AG08395 (cell line): ENCODE measurements at places on chromosomes 5 and 9.

DNA sequence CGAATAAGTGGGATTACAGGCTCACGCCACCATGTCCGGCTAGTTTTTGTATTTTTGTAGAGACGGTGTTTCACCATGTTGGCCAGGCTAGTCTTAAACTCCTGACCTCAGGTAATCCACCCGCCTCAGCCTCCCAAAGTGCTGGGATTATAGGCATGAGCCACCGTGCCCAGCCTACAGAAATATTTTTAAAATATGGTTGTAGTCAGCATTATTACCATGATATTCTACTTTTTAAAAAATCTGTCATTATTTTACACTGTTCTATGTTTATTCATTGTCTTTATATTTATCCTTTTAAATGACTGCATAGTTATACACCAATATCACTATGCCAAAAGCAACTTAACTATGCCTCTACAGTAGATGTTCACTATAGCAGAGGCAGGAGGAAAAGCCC is 41.6 kb upstream of the SLC30A5 start:
- DNase-seq: no peak

GRCh38 chr5:146669656-146670055 is 153.7 kb upstream of the GPR151 start:
- DNase-seq: no peak

GRCh38 chr5:81552852-81553566 is 159.1 kb upstream of the ACOT12 start:
- DNase-seq: no peak

DNA sequence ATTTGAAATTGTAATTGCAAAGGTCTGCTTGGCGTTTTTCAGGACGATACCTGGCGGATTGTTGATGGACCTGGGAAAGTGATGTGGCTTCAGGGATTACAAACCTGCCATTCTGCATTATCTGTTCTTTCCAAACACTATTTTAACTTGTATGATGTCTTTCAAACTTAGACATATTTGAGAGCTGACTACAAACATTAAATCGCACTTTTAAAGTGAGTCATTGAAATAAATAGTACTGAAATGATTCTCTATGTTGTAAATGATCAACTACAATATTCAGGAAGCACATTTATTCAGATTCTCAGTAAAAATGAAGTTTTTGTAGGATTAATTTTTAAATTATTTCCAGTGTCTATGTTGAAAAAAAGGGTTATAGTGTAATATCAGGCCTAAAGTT is 32.3 kb upstream of the TMEM171 start:
- DNase-seq: no peak

DNA sequence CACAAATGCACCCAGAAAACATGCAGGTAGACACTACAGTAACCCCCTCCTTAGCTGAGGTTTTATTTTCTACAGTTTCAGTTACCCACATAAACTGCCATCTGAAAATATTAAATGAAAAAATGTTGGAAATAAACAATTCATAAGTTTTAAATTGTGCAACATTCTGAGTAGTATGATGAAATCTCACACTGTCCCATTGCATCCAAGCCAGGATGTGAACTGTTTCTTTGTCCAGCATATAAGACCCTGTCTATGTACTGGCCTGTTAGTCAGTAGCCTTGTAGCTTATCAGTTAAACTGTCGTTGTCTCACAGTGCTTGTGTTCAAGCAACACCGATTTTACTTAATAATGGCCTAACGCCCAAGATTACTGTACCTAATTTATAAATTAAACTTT is 630.5 kb downstream of the ANXA1 start:
- DNase-seq: no peak

DNA sequence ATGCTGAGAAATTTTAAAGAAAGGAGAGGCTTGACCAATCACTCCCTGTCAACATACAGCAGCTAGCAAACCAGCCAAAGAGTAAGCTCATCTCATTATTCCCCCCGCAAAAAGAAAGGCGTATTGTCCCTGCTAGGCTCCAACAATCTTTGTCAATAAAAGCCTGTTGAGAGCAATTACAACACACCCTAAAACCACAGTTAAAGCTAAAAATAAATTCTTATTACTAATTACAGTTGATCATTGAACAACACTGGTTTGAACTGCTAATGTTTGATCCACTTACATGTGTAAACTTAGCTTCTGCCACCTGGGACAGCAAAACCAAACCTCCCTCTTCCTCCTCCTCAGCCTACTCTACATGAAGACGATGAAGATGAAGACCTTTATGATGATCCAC is 151.2 kb downstream of the TSSK1B start:
- no peak for DNase-seq

GRCh38 chr5:103886826-103887225 is 324.2 kb upstream of the NUDT12 start:
- DNase-seq: no peak

- DNase-seq: no peak
Observed at GRCh38 chr9:137479892-137480685, 21.0 kb upstream of the NSMF start.

DNA sequence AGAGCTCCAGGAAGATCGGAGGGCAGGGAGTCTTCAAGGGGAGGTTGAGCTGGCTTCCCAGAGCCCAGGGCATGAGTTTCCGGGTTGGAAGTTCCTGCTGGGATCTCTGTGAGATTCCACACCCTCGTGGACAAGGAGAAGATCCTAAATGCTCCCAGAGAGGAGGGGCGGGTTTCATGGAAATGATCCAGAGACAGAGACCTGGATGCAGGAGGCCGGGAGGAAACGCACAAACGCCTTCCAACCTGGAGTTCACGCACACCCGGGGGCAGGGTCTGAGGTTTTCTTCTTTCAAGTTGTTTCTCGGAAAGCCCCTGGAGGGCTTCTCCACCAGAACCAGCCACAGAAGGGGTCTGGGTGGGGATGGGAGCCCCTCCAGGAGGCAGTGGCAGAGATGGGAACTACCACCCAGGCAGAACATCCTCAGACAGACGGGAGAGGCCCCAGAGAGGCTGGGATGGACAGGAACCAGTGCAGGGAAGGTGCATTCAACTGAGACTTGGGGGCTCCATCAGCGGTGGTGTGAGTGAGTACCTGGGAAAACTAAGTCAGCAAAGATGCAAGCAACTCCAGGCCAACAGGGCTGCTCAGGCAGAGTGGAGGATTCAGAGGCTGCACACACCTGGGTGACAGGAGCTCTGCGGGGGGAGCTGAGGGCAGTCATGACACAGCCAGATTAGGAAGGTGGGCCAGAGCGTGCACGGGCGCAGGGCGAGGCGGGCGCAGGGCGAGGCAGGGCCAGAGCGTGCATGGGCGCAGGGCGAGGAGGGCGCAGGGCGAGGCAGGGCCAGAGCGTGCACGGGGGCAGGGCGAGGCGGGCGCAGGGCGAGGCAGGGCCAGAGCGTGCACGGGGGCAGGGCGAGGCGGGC is 52.1 kb upstream of the EXOC3 start:
- no peak for DNase-seq

- no peak for DNase-seq
Observed at GRCh38 chr9:84891924-84892323, 222.4 kb downstream of the NTRK2 start.

GRCh38 chr9:85117831-85118230 is 448.3 kb downstream of the NTRK2 start:
- DNase-seq: no peak

DNA sequence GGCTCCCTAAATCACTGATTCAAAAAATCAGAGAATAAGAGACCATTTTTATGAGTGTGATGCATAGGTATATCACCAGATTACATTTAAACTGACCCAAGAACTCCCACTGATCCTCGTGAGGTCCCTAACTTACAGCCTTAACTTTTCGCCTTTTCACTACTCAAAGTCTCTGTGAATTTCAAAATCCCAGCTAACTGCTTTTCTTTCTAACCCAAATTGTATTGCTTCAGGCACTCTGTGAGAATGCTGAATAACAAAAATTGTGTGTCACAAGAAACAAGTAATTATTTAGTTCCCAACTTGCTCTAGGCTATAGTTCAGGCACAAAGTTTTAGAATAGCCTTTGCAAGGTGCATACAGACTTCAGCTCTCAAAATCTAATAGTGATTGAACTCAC is 368.6 kb downstream of the CHSY3 start:
- no peak for DNase-seq

DNA sequence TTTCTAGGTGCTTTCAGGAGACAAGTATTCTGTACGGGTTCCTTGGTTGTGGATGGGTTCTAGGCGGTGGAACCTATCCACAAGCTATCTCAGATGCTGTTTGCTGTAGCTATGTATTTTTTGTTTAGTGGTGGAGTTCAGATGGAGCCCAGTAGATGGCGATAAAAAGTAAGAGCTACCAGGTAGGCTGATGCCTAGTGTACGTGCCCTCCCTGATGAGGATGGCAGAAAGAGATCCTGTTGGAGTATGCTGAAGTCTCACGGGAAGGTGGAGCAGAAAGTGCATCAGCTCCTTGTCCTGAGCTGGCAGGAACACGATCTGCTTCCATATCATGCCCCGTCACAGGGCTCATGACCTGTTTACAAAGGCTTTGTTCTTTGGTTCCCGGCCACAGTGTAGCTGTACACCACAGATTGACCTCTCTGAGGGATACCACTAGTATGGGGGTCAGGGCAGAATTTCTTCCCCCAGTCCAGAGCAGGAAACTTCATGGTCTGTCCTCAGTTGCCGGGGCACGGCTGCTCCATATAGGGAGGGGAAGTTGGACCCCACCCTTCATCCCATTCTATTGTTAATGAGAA is 12.6 kb upstream of the UGT3A2 start:
- peak; percentile 74 for DNase-seq

DNA sequence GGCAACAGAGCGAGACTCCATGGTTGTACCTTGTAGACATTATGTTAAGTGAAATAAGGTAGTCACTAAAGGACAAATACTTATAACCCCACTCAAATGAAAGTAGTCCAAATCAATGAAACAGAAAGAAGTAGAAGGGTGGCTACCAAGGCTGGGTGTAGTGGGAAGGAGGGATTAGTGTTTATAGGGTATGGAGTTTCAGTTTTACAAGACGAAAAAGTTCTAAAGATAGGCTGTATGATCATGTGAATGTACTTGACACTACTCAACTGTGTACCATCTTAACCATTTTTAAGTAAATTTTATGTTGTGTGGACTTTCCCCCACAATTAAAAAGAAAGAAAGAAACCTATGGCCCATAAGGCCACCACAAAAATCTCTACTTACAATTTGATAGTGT is 32.2 kb downstream of the ALDH7A1 start:
- no peak for DNase-seq

DNA sequence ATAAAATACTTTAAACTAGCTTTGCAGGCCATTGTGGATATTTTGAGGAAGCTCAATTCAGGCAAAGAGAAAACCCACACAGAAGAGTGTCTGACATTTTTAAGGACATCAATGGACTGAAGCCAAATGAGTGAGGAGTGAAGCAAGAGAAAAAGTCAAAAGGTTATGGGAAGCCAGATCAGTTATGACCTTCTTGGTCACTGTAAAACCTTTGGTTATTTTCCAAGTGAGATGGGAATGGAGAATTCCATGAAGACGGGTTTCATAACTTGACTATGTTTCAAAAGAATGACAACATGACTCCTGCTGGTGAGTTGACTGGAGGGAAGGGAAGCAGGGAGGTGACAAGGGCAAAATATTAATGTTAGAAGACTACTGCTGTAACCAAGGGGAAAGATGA is 585.2 kb downstream of the EFNA5 start:
- no peak for DNase-seq

GRCh38 chr9:113299800-113300292 is 3.3 kb downstream of the RNF183 start:
- no peak for DNase-seq

DNA sequence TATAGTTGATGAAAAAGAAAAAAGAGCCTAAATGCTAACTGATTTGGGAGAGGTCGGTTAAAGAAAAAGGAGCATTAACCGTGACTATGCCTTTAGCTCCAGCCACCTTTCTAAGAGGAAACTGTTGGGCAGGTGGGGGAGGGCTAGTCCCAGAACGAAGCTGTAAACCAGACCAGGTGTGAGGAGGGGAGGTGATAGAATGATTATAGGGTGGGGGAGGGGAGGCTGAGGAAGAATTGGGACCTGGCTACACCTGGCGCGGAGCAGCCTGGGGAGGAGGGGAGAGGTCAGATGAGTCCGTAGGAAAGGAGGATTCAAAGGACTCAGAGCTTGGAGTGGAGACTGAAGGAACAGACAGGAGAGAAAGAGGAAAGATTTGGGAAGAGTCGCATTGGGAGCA is 73.4 kb downstream of the PHAX start:
- DNase-seq: no peak

DNA sequence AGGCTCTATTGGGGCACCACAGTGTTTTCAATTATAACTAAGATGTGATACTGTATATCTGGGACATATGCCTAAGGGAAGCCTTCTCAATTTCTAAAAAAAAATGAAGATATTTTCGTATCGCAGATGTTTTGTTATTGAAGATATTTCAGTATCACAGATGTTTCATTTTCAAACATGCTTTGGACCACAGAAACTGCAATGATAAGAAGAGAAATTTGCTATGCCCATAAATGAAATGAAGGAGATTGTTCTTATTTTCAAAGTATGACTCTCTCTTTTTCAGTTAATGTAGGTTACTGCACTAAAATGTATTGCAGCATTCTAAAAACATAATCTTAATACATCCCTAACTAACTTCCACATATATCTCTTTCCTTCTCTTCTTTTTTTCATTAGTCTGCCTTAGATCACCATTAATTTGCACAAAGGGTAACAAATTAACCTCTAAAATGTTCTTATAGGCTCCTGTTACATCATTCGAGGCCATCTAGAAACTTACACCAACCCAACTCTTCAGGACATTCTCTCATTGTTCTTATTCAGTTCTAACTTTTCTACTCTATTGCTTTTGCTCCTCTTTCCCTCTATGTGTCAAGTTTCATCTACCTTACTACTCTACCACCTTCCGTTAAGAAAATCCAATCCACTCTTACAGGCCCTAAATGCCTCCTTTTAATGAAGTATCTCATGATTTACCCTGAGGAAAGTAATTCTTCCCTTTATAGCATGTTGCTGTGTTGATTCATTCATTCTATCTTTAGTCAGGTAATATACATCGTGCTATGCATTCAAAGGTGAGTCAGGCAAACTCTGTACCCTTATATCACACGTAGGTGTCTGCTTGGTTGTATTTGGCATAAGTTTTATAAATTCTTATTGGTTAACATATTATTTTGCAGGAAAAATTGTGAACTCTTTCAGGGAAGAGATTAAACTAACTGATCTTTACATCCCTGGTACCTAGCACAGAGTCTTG is 70.5 kb downstream of the ST8SIA4 start:
- no peak for DNase-seq

- no peak for DNase-seq
Observed at GRCh38 chr9:29826421-29826820, 2253.1 kb upstream of the C9orf72 start.

DNA sequence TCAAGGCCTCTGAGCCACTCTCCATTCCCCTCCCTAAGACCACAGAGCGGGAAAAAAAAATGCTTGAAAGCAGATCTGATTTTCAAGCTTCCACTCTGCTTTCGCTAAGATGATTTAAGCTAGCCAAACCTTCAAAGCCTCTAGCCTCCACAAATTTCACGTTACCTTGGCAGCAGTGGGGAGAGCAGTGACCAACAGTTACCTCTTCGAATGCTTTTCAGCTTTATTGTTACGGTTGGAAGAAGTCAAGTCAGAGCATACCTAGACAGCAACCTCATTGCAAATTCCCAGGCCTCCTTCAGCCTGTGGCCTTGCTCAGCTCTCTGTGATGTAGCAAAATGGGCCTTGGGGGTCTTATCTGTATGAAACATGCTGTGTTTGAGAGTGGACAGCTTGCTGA is 89.6 kb downstream of the FRMD3 start:
- DNase-seq: no peak
